Naive B cell (primary cell): ENCODE measurements at places on chromosomes 5 and 9.

DNA sequence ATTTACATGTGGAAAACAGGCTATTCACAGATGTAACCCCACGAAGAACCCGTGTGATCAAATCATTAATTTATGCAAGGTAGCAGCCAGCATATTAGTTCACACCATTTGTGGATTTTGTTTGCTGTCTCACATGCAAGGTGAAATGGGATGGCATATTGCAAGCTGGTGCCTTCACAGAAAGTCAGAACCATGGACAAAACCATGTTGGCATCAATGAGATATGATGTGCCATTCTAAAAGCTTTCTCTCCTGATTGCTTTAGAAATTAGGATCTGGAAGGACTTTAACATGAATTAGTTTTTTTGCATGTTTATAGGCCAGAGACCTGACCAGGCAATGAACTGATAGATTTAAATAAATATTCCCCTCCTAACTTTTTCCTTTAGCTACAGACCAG, 129.3 kb downstream of the SEMA6A start:
- no peak overlapping the region for H3K27ac ChIP-seq
- H3K27me3 ChIP-seq, result no peaks in the 10 kb centered on the region
- peaks cover 35% of the 10 kb centered on the region for H3K36me3 ChIP-seq

DNA sequence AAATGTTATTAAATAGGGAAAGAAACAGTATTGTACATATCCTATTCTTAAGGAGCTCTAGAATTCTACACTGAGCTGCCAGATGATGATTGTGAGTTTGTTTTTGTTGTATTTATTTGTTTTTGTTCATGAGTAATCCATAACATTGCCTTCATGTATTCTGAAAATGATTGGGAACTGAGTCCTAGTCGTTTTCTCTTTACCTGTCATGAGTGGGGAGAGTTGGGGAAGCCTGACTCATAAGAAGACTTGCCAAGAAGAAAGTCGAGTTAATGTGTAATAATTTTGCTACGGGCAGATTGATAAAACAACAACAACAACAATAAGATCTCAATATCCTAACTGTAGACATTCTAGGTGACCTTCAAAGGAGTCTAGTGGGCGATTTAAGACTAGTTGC, 103.8 kb downstream of the ANKRD55 start:
- no peak overlapping the region for H3K27ac ChIP-seq
- peaks cover 12% of the 10 kb centered on the region for H3K27me3 ChIP-seq
- no peak for DNase-seq
- H3K4me3 ChIP-seq, result no peak overlapping the region
- no peaks in the 10 kb centered on the region for H3K4me1 ChIP-seq

DNA sequence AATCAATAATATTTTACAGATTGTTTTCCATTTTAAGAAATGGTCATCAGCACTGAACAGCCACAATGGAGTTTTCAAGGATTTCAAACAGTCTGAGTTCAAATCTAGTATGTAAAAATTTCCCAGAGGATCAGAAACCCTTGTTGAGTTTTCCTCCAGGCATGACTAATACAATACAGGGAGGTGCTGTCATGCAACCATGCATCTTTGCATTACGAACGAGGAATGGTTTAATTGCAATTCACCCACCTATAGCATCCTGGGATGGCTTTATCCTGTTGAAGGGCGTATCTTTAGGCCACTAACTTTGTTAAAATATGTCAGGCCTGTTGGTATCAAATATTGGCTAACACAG, 196.4 kb downstream of the EFNA5 start:
- DNase-seq, result no peak
- H3K4me3 ChIP-seq, result no peak overlapping the region
- no peaks in the 10 kb centered on the region for H3K36me3 ChIP-seq
- H3K27me3 ChIP-seq, result no peaks in the 10 kb centered on the region

- H3K27ac ChIP-seq, result no peak overlapping the region
- H3K4me1 ChIP-seq, result peaks cover 40% of the 10 kb centered on the region
- H3K27me3 ChIP-seq, result peaks cover 94% of the 10 kb centered on the region
- H3K4me3 ChIP-seq, result peak overlapping the region; percentile 40
- H3K36me3 ChIP-seq, result no peaks in the 10 kb centered on the region
- no peak for DNase-seq
Observed at GRCh38 chr9:34588671-34589635, 571 bp downstream of the CNTFR start.

DNA sequence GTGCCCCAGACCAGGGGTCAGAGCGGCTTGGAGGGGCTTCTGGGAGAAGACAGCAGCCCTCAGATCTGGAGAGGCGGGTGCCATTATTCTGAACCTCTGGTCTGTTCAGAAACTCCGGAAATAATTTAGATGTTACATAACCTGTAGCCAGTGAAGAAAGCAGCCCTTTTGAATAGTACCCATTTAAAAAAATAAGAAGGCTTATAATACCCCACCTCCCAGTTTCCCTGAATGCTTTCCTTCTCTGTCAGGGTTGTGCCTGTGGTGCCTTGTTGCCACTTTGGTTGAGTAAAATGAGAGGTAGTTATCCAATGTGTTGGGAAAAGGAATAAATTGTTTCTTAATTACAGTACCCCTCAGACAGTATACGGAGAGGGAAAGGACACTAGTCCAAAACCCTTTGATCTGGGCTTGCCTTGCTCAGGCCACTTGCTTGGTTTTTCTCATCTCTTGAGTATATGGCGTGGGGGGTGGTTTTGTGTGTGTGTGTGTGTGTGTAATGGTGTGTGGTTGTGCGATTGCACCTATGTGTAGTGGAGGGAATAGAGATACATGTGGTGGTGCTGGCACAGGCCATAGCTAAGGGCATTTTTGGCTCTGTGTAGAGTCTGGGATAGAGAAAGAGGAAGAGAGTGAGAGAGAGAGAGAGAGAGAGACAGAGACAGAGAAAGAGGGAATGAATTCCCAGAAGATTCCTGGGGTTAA, 59.1 kb upstream of the TLR4 start:
- peaks cover 33% of the 10 kb centered on the region for H3K27me3 ChIP-seq
- no peak overlapping the region for H3K4me3 ChIP-seq
- H3K4me1 ChIP-seq, result peaks cover 5% of the 10 kb centered on the region
- no peak overlapping the region for H3K27ac ChIP-seq
- no peak for DNase-seq

GRCh38 chr9:114697951-114698351, 16.0 kb upstream of the TEX48 start:
- no peak for DNase-seq
- H3K36me3 ChIP-seq, result no peaks in the 10 kb centered on the region
- no peak overlapping the region for H3K27ac ChIP-seq
- H3K4me3 ChIP-seq, result no peak overlapping the region
- H3K27me3 ChIP-seq, result peaks cover 20% of the 10 kb centered on the region

DNA sequence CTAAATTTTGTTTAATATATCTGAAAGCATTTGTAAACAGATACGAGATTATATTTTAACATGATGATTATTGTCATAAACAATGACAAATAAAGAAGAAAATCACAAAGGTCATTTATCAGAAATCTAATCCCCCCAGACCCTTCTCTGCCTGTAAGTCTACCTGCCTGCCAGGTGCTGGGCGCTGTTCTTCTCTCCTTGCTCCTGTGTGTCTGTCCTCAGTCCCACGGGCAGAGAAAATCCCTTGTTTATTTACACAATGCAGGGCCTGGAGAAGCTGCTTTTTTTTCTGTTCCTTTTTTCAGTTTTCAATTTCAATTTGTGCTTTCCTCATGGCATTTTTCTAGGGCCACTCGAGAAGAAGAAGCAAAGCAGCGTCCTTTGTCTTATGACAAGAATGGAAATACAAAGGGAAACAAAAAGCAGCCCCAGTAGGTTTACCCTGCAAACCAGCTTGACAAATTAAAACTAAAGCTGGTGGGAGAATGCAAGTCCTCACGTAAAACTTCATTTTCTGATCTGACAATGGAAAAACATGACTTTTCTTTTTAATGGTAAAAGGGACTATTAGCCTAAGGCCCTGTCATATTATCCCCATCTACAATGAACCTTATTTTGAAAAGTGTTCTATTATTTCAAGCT, 282.4 kb upstream of the KLF9 start:
- no peak for DNase-seq
- H3K27ac ChIP-seq, result no peak overlapping the region
- no peak overlapping the region for H3K4me3 ChIP-seq
- H3K4me1 ChIP-seq, result no peaks in the 10 kb centered on the region
- H3K36me3 ChIP-seq, result no peaks in the 10 kb centered on the region
- H3K27me3 ChIP-seq, result no peaks in the 10 kb centered on the region

GRCh38 chr5:168528521-168529373, at the start of gene FBLL1:
FBLL1 (plus strand) TSS chr5:168529305; CDS start chr5:168529505, 200 bp downstream.
- H3K27me3 ChIP-seq, result peaks cover 32% of the 10 kb centered on the region
- H3K4me1 ChIP-seq, result peaks cover 9% of the 10 kb centered on the region
- no peak for DNase-seq
- H3K36me3 ChIP-seq, result no peaks in the 10 kb centered on the region
- peak within 1 kb of the TSS; percentile 86 for H3K4me3 ChIP-seq
- H3K27ac ChIP-seq, result no peak within 1 kb of the TSS

- H3K36me3 ChIP-seq, result no peaks in the 10 kb centered on the region
- H3K27ac ChIP-seq, result no peak overlapping the region
- no peak overlapping the region for H3K4me3 ChIP-seq
- H3K27me3 ChIP-seq, result no peaks in the 10 kb centered on the region
- DNase-seq, result no peak
Observed at GRCh38 chr9:128637656-128638055, 19.0 kb downstream of the DYNC2I2 start.

GRCh38 chr5:36561601-36562000, 44.8 kb upstream of the SLC1A3 start:
- no peak overlapping the region for H3K4me3 ChIP-seq
- H3K36me3 ChIP-seq, result no peaks in the 10 kb centered on the region
- H3K27ac ChIP-seq, result no peak overlapping the region
- no peak for DNase-seq
- no peaks in the 10 kb centered on the region for H3K27me3 ChIP-seq

DNA sequence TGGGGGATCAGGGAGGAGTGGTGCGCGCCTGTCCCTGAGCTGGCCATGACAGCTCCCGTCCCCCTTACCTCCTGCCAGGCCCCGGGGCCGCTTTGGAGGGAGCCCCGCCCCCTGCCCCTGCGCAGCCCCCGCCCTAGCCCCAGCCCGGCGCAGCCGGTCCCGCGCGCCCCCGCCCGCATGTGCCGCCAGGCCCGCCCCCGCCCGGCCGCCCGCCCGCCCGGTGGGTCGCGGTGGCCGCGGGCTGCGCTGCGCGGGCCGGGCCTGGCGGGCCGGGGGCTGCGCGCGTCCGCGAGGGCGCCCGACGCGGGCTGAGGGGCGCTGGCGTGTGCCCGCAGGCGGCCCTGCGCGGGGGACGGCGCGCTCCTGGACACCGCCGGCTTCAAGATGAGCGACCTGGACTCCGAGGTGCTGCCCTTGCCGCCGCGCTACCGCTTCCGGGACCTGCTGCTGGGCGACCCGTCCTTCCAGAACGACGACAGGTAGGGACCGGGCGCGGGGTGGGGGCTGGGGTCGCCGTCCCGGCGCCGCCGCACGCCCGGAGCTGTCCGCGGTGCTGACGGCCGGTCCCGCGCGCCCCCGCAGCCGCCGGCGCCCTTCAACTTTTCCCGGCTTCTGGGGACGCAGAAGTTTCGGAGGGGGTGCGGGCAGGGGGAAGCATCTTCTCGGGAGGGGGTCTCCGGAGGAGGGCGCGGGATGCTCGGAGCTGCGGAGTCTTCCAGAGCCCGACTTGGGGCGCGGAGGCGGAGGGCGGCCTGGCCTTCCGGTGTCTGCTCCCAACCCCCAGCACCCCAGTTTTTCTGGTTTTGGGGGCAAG, 12.5 kb downstream of the KCNT1 start:
- H3K36me3 ChIP-seq, result no peaks in the 10 kb centered on the region
- no peak overlapping the region for H3K27ac ChIP-seq
- H3K4me1 ChIP-seq, result peaks cover 2% of the 10 kb centered on the region
- peaks cover 59% of the 10 kb centered on the region for H3K27me3 ChIP-seq
- H3K4me3 ChIP-seq, result no peak overlapping the region

GRCh38 chr5:167478188-167478587, 813.3 kb upstream of the WWC1 start:
- H3K4me3 ChIP-seq, result no peak overlapping the region
- no peaks in the 10 kb centered on the region for H3K36me3 ChIP-seq
- no peaks in the 10 kb centered on the region for H3K4me1 ChIP-seq
- no peak overlapping the region for H3K27ac ChIP-seq

DNA sequence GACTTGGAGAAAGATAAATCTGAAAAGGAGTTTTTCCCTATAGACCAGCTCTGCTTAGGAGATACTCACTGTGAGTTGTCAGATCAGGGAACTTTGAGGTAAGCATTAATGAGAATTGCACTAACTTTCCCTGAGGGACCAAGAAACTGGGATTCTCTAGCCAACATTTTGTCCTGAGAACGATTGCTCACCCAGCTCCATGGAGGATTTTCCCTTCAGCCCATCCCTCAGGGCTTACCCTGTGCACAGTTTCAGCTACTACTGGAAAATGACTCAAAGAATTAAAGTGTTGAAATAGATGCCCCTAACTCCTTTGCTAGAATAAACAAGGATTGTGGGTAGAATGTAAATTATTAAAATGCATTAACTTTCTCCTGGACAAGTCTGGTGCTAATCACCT, 237.2 kb upstream of the IL12B start:
- H3K4me1 ChIP-seq, result no peaks in the 10 kb centered on the region
- no peak for DNase-seq
- peaks cover 6% of the 10 kb centered on the region for H3K27me3 ChIP-seq
- H3K36me3 ChIP-seq, result no peaks in the 10 kb centered on the region

GRCh38 chr5:112372543-112372942, 46.5 kb downstream of the EPB41L4A start:
- H3K4me3 ChIP-seq, result no peak overlapping the region
- H3K27ac ChIP-seq, result no peak overlapping the region
- H3K36me3 ChIP-seq, result no peaks in the 10 kb centered on the region
- no peak for DNase-seq

DNA sequence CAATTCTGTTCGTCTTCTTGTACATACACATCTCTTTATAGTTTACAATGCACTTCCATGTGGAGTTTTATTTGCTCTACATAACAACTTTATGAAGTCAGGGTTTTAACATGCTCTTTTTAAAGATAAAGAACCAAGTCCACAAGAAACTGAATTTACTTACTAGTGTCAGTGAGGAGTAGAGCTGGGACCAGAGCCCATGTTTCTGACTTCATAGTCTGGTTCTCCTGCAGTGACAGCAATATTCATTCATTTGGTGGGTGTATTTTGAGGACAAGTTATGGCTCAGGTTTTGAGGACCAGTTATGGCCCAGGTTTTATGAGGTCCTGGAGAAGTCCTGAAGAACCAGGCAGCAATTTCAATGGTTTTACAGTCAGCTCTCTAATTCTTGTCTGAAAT, 481.9 kb upstream of the TNC start:
- peaks cover 9% of the 10 kb centered on the region for H3K27me3 ChIP-seq
- H3K4me3 ChIP-seq, result no peak overlapping the region
- no peaks in the 10 kb centered on the region for H3K4me1 ChIP-seq
- no peaks in the 10 kb centered on the region for H3K36me3 ChIP-seq
- H3K27ac ChIP-seq, result no peak overlapping the region

DNA sequence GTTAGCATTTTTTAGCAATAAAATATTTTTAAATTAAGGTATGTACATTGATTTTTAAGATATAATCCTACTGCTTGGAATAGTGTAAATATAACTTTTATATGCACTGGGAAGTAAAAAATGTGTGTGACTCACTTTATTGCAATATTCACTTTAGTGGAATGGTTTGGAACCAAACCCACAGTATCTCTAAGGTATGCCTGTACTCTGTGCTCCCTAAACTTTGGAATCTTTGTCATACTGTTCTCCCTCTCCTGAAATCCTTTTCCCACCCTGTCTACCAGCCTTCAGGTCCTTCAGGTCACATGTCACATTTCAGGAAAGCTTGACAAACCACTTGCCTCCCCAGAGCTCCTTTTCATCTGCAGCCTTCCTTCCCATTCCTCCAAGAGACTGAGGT, 308.7 kb downstream of the SPOCK1 start:
- H3K4me3 ChIP-seq, result no peak overlapping the region
- no peaks in the 10 kb centered on the region for H3K4me1 ChIP-seq
- H3K27ac ChIP-seq, result no peak overlapping the region
- H3K27me3 ChIP-seq, result no peaks in the 10 kb centered on the region

GRCh38 chr5:171444582-171444981, 25.1 kb downstream of the FGF18 start:
- no peaks in the 10 kb centered on the region for H3K36me3 ChIP-seq
- H3K27ac ChIP-seq, result no peak overlapping the region
- DNase-seq, result no peak
- peaks cover 40% of the 10 kb centered on the region for H3K27me3 ChIP-seq
- no peak overlapping the region for H3K4me3 ChIP-seq
